ENCODE measurements at places on chromosomes 7 and 10.

GRCh38 chr7:44955733-44956132 lies 23.1 kb downstream of the MYO1G start:
- DNase-seq, result no peak

- DNase-seq, result no peak
Observed at GRCh38 chr7:121211253-121211652, 117.5 kb upstream of the WNT16 start.

DNA sequence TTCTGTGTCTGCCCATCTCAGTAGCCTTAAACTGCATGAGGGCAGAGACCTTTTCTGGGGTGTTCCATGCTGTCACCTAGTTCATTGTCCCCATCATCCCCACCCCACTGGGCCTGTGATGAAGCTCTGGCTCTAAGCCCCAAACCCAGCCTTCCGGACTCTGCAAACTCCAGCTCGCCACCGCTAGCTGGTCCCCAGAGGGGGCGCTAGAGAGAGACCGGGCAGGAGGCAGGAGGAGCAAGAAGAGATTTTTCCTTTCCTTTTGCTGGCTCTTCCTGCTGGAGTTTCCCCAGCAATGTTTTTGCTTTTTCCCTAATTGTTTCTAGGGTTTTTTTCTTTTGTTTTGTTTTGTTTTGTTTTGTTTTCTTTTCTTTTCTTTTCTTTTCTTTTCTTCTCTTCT lies 234.4 kb downstream of the TEX36 start:
- peak; percentile 11 for DNase-seq

GRCh38 chr10:30882281-30882680 lies 149.4 kb downstream of the ZNF438 start:
- no peak for DNase-seq

GRCh38 chr10:110524179-110524858 lies 26.6 kb downstream of the DUSP5 start:
- no peak for DNase-seq

Measured in tongue (tissue), 3 donors.